ENCODE measurements at places on chromosomes 2 and 18.

DNA sequence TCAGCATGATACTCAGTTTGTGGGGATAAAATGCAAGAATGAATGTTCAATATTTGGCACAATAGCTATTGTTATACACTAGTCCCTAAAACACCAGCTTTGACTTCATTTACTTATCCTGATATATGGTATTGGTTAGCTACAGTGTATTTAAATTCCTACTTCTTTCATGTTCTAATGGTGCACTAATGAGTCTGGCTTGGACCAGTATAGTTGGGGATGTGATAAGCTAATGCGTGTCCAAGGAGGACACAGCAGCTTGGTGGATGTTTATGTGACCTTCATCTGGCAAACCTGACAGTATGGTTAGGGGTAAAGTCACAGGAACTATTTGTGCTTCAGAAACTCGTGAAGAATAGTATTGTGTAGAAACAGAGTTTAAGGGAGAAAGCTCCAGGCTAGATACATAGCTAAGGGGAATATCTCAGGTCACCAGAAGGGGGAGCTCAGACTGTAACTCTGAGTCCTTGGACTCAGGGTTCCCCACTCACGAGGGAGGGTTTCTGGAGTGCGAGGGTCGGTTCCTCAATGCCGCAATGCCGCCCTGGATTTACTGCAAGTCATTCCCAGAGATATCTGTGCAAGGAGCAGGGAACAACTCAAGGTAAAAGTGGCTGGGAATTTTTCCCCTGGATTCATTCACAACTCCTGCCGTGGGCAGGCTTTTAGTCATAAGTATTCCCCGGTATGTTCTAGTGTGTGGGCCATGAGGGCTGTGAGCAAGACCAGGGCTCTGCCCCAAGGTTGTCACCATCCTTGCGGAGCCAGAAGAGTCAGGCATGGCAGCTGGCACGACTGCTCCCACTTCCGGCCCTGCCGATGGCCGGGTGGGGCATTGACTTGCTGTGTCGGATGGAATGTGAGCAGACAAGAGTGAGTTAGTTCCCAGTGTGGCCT lies 14.5 kb downstream of the IL1R2 start:
- DNase-seq = peak; percentile 24

DNA sequence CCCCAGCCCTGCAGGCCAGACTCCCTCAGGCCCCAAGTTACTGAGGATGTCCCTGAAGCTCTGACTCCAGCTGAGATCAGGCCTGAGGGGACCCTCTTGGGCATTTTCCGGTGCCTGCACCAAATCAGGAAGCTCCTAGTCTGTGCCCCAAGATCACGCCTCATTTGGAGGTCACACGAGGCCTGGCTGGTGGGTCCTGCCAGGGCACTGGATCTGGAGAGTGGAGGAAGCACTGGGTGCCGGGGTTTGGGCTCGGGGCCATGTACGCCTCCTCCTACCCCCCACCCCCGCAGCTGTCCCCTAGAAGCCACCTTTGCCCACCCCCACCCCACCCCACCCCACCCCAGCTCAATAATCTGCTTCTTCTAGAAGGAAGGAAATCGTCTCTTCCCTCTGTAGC lies 16.2 kb downstream of the SH2D6 start:
- no peak for DNase-seq

GRCh38 chr2:16203069-16203468 lies 262.7 kb downstream of the MYCN start:
- no peak for DNase-seq

- DNase-seq = no peak
Observed at GRCh38 chr18:65487569-65487968, 263.2 kb upstream of the CDH7 start.

GRCh38 chr2:190408538-190409271 lies 550 bp downstream of the MFSD6 start:
- peak; percentile 69 for DNase-seq

- no peak for DNase-seq
Observed at GRCh38 chr2:60707750-60708371, 48.2 kb upstream of the PAPOLG start.

All from stimulated activated CD4-positive, alpha-beta T cell treated with anti-CD3 and anti-CD28 coated beads, Interleukin-2, amount 100 ng/mL, for 4 hours (primary cell).